Muscle of leg (tissue), 16 donors: ENCODE measurements at places on chromosomes 5 and 9. TPM values are rescaled to one million over a fixed set of nuclear protein-coding genes. Genes with fewer than 3 reads are reported as not detected.

DNA sequence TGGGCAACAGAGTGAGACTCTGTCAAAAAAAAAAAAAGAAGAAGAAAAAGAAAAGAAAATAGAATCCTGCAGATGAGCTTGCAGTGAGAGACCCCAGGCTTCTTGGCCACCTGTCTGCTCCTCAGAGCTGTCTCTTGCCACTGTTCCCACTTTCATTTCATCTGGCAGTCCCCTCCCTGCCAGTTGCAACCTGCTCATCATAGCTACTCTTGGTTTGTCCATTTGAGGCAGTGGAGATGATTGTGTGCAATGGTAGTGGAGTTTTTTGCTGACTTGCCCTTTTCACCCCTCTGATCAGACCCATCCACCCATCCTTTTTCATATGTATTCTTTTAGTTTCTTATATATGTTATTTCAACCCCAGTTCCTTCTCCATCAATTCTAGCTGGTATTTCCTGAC lies 28.7 kb downstream of the ANKRD33B start:
- no peak for DNase-seq
- peaks cover 13% of the 10 kb centered on the region for H3K4me1 ChIP-seq
- no peak overlapping the region for H3K4me3 ChIP-seq
- H3K36me3 ChIP-seq, result no peaks in the 10 kb centered on the region
- peaks cover 2% of the 10 kb centered on the region for H3K27me3 ChIP-seq
- no peak overlapping the region for H3K27ac ChIP-seq

DNA sequence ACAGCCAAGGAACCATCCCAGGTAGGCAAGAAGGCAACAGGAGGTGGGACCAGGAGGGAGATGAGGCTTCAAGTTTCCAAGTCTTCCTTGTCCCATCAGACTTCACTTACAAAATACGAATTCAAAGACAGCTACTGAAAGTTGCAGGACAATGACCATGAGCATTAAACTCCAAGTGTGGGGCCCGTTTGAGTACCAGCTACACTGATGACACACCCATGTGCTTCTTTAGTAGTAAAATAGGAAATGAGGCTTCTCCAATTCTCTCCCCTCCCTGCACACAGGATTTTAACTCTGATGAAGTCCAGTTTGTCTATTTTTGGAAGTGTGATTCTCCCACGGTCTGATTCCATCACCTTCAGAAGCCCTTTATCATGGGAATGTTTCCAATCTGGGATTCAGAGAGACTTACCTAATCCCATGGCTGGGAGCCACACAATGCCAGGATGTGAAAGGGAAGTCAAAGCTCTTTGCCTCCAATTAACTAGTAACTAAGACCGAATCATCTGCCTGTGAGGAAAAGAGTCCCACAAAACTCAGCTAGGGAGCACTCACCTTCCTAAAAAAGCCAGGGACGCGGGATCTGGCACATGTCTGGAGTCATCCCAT lies 222.8 kb upstream of the MSX2 start:
- H3K4me1 ChIP-seq, result no peaks in the 10 kb centered on the region
- H3K4me3 ChIP-seq, result no peak overlapping the region
- no peak for DNase-seq
- no peaks in the 10 kb centered on the region for H3K27me3 ChIP-seq
- no peaks in the 10 kb centered on the region for H3K36me3 ChIP-seq

DNA sequence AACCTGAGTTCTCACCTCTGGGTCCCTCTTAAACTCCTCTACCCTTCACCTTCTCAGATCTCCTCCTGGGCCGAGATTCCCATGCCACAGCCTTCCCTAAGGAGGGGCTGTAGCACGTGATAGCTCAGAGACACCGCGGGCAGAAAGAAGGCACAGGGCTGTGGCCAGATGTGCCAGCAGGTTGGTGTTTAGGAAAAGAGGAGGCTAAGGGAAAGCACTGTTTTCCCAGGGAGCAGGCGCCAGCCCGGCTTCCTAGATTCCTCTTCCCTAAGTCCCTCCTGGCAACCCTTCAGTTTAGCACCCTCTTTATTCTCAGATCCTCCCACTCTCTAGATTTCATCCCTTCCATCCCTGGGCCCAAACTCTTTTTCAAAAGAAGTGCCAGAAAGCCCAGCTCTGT lies 59.4 kb upstream of the CCNG1 start:
- H3K4me1 ChIP-seq, result no peaks in the 10 kb centered on the region
- no peaks in the 10 kb centered on the region for H3K27me3 ChIP-seq
- DNase-seq, result no peak
- H3K36me3 ChIP-seq, result no peaks in the 10 kb centered on the region

- no peaks in the 10 kb centered on the region for H3K27me3 ChIP-seq
- no peak for DNase-seq
- no peak overlapping the region for H3K4me3 ChIP-seq
- H3K4me1 ChIP-seq, result peaks cover 28% of the 10 kb centered on the region
These were observed 30.7 kb downstream of the TSTD2 start for GRCh38 chr9:97602430-97602829.

DNA sequence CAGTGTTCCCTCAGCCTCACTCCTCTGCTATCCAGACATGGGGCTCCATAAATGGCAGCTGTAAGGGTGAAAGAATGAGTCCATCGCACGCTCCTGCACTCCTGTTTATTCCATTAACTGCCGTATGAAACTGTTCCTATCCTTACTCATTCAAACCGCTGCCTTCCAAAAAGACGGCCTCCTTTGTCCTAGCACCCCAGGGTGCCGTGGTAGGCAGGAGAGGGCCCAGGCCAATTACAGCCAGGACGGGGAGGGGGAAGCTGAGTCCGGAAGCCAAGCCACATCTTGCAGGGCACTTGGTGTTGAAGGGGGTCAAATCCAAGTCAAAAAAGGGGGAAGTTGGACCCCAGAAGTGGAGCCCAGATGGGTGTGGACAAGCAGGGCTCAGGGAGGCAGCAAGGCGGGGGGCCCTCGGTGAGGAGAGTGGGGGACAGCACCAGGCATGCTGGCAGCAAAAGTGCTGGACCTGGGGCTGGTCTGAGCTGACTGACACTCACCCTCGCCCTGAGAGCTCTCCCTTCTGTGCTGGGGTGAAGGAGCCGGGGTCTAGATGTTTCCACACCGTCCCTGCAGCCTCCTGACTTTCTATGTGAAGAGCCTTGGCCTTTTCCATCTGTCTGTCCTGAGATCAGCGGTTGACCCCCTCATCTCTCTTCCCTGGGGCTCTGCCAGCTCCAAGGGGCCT lies 63.3 kb downstream of the COL23A1 start:
- DNase-seq, result peak; percentile 50
- H3K27me3 ChIP-seq, result peaks cover 2% of the 10 kb centered on the region
- H3K4me1 ChIP-seq, result peaks cover 6% of the 10 kb centered on the region

DNA sequence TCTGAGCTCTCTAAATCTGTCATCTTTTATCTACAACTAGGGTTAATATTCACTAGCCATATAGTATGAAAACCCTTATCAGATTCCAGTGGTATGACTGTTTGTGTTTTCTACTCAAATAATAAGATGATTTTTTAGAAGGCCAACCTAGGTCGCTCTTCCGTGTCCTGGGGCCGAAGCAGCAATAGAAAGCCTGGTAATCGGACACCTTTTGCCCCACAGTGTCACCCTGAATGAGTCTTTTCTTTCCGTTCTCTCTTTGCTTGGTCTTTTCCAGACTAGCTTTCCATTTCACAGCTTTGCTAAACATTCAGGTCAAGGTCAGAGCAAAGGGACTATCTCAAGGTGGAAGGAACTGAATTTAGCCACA lies 243.3 kb upstream of the ANKRD55 start:
- no peaks in the 10 kb centered on the region for H3K36me3 ChIP-seq
- no peak overlapping the region for H3K4me3 ChIP-seq
- DNase-seq, result no peak
- peaks cover 15% of the 10 kb centered on the region for H3K4me1 ChIP-seq
- no peaks in the 10 kb centered on the region for H3K27me3 ChIP-seq

GRCh38 chr9:33202552-33203201 lies 35.5 kb upstream of the B4GALT1 start:
- H3K27me3 ChIP-seq, result no peaks in the 10 kb centered on the region
- no peak overlapping the region for H3K4me3 ChIP-seq
- peak overlapping the region; percentile 60 for H3K27ac ChIP-seq
- DNase-seq, result peak; percentile 89

GRCh38 chr9:94927048-94927761 lies 200.7 kb downstream of the AOPEP start:
- H3K4me3 ChIP-seq, result no peak overlapping the region
- H3K27me3 ChIP-seq, result no peaks in the 10 kb centered on the region
- no peak for DNase-seq
- H3K27ac ChIP-seq, result no peak overlapping the region

DNA sequence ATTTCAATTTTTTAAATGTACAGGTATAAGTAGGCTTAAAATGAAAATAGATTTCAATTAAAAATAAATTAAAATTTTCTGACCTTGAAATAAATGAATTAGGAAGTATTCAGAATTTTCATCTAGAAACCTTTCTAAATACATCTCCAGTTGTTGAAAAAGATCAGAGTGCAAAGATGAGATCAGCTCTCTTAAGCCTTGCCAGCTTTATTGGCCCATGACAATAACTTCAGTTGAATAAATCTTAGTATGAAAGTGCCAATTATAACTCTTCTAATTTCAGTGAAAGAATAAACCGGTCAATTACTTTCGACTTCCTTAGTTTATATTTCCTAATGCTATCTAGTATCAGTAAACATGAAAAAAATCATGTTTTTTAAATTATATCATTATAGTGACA lies 117.4 kb downstream of the FBXL17 start:
- DNase-seq, result no peak
- H3K27me3 ChIP-seq, result no peaks in the 10 kb centered on the region
- no peak overlapping the region for H3K27ac ChIP-seq
- no peaks in the 10 kb centered on the region for H3K36me3 ChIP-seq
- H3K4me3 ChIP-seq, result no peak overlapping the region
- no peaks in the 10 kb centered on the region for H3K4me1 ChIP-seq

- no peak overlapping the region for H3K27ac ChIP-seq
- H3K36me3 ChIP-seq, result no peaks in the 10 kb centered on the region
- no peaks in the 10 kb centered on the region for H3K4me1 ChIP-seq
- H3K27me3 ChIP-seq, result no peaks in the 10 kb centered on the region
- no peak for DNase-seq
- no peak overlapping the region for H3K4me3 ChIP-seq
These were observed 385.2 kb upstream of the SEMA6A start for GRCh38 chr5:116959843-116960242.

DNA sequence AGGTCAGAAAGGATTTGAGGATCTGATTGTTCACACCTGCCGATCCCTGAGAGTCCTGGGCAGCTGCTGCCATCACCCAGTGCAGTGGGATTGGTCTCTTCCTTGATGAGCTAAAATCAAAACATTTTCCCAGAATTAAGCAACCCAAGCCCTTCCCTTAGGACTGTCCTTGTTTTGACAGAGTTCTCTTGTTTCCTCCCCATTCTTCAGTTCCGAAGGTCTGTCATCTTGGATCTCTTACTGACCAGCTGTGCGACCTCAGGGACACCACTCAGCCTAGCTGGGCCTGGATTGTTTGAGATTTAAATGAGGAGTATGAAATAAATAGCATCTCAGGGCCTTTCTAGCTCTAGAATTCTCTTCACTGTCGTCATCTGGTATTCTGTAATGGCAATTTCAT lies 90.3 kb upstream of the IQGAP2 start:
- DNase-seq, result peak; percentile 34
- H3K4me3 ChIP-seq, result no peak overlapping the region
- no peak overlapping the region for H3K27ac ChIP-seq
- no peaks in the 10 kb centered on the region for H3K27me3 ChIP-seq
- no peaks in the 10 kb centered on the region for H3K36me3 ChIP-seq

- no peaks in the 10 kb centered on the region for H3K4me1 ChIP-seq
- H3K4me3 ChIP-seq, result no peak overlapping the region
- no peaks in the 10 kb centered on the region for H3K36me3 ChIP-seq
- DNase-seq, result peak; percentile 74
- H3K27me3 ChIP-seq, result no peaks in the 10 kb centered on the region
These were observed 78.4 kb upstream of the NR3C1 start for GRCh38 chr5:143481697-143482531.

DNA sequence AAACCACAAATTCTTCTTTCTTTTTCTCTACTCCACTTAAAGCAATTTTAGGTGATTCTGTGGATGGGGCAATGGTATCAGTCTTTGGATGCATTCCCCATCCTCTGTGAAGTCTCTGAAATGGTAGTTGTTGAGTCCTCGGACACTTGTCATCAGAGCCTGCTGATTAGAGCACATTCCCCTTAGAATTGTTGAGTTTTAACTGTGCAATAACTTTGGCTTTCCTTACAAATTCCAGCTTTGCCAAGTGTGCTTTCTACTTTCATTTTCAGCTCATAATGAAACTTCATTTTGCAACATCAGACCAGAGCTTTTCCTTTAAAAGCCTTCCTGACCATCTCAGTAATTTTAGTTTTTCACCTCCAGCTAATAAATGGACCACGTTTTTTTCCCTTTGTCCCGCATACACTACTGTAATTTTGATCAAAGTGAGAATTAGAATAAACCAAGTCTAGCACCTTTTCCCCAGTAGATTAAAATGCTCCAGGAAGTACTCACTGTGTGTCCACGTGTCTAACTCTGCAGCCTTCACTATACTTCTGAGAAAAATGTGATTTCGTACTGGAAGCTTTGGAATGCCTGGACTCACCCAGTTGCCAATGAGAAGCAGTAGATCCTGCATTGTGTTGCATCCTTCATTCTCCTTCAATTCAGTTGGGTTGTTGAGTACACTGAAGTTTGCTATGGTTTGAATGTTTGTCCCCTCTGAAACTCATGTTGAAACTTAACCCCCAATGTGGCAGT lies 135.6 kb downstream of the NTRK2 start:
- peak; percentile 58 for DNase-seq
- no peaks in the 10 kb centered on the region for H3K4me1 ChIP-seq
- no peak overlapping the region for H3K4me3 ChIP-seq

DNA sequence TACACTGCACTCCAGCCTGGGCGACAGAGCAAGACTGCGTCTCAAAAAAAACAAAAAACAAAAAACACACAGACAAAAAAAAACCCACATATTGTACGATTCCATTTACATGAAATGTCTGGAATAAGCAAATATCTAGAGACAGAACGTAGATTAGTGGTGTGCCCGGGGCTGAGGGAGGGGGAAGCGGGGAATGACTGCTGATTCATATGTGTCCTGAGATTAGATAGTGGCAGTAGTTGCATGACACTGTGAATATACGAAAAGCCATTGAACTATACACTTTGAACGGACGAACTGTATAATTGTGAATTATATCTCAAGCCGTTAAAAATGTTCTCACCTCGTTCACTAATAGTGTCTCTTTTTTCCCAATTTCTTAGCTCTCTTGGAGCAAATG lies 23.9 kb downstream of the FGF1 start:
- H3K36me3 ChIP-seq, result no peaks in the 10 kb centered on the region
- H3K27ac ChIP-seq, result no peak overlapping the region
- no peak overlapping the region for H3K4me3 ChIP-seq

DNA sequence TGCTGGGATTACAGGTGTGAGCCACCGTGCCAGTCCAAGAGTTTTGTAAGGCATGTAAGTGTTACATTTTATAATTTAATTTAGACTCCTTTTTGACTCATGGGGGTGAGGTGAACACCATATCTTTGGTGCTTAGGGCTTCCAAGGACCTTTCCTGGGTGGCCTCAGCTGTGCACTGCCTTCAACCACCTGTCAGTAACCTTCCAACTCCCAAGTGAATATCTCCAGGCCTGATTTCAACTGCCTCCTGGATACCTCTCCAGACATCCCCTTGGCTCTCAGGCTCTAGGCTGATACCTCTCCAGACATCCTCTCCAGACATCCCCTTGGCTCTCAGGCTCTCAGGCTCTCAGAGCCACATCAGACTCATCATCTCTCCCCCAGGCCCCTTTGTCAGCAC lies 30.9 kb upstream of the TTLL11 start:
- H3K27ac ChIP-seq, result no peak overlapping the region
- H3K27me3 ChIP-seq, result peaks cover 37% of the 10 kb centered on the region
- H3K4me1 ChIP-seq, result peaks cover 40% of the 10 kb centered on the region
- no peak for DNase-seq

Gene PCDHB8
- 0.80 TPM for total RNA-seq

Gene TAS2R1
- total RNA-seq, result not detected

Gene SPATA31A1
- not detected for total RNA-seq

Gene CCDC180
- total RNA-seq, result 7.4 TPM

Gene DND1
- total RNA-seq, result 0.31 TPM

Gene PCDHA10
- 0.09 TPM for total RNA-seq

Gene DPYSL3
- total RNA-seq, result 87.5 TPM

Gene IFNA7
- not detected for total RNA-seq
